ENCODE measurements at places on chromosomes 7 and 10.

DNA sequence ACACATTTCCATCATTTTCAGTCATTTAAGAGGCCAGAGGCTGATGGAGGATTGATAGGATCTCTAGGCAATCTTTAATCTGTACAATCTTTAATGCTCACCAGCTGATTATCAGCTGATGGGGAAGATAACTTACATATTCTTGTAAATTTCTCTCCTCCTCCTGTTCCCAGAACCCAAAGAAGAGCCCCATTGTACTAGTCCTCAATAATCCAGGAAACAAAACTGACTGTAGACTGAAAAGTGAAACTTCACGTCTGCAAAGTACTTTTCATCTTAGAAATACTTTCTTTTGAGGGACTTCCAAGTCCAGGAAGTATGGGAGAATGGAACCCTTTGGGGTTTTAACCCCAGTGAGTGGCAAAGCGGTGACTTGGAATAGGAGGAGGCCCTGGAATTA lies 283.3 kb downstream of the FRMD4A start:
- no peak for DNase-seq

DNA sequence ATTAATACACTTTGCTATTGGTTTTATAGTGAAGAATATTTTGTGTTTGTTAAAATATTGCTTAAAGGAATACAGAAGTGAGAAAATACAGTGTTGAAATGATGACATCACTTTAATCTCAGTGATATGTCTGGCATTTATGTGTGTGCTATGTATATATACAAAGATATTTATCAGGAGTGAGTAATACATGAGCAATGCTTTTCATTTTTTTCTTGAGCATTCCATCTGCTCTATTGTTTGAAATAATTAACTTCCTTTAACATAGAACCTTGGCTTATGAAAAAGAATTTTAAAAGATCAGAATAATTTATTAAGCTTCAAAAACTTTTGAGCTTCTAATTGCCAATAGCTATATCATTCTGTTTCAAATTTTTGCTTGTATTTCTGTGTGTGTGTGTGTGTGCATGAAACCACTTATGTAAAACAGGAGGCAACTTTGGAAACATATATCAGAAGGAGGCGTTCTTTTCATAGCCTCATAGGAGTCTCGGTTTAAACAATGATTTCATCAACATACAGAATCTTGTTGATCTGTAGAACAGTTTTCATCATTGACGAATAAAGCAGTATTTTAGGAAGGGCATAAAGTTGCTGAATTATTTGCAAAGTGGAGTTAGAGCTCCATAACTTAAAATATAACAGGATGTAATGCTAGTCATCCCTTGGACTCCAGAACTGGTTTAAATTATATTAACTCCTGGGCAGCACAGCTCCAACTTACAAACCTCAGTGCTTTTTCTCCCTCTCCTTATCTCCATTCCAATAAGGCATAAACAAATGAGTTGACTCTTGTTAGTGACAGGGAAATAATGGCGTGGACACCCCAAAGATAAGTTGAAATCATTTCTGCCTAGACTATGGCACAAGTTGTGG lies 228.4 kb upstream of the DGKB start:
- DNase-seq = no peak

GRCh38 chr7:118844748-118845147 lies 620.2 kb downstream of the ANKRD7 start:
- DNase-seq = no peak

GRCh38 chr7:78510580-78511188 lies 712.1 kb downstream of the PHTF2 start:
- DNase-seq = no peak

GRCh38 chr7:95508780-95509179 lies 23.0 kb downstream of the ASB4 start:
- no peak for DNase-seq

DNA sequence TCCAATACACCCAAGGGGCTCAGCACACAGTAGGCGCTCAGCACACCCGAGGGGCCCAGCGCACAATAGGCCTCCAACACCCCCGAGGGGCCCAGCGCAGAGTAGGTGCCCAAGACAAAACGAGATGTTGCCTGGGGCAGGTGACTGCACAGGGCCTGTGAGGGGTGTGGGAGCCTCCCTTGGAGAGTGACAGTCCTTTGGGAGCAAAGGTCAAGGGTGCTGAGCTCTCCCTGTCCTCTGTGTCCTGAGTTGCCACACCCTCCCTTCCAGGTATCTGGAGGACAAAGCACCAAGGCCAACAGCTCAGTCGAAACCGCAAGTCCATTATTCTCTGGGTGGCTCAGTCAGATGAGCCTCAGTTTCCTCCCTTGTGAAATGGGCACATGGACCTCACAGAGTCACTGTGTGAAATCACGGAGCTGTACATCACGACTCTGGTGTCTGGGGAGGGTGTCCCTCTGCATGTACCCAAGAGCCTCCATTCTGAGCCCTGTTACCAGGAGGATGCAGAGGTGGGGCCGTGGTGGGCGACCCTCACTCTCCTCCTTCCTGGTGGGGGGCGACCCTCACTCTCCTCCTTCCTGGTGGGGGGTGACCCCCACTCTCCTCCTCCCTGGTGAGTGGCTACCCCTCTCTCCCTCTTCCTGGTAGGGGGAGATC lies 81.3 kb downstream of the FOXL3 start:
- no peak for DNase-seq

GRCh38 chr7:137731436-137731835 lies 115.3 kb downstream of the DGKI start:
- no peak for DNase-seq

- no peak for DNase-seq
Measured at GRCh38 chr7:103150192-103150591, 1.3 kb upstream of the NAPEPLD start.

DNA sequence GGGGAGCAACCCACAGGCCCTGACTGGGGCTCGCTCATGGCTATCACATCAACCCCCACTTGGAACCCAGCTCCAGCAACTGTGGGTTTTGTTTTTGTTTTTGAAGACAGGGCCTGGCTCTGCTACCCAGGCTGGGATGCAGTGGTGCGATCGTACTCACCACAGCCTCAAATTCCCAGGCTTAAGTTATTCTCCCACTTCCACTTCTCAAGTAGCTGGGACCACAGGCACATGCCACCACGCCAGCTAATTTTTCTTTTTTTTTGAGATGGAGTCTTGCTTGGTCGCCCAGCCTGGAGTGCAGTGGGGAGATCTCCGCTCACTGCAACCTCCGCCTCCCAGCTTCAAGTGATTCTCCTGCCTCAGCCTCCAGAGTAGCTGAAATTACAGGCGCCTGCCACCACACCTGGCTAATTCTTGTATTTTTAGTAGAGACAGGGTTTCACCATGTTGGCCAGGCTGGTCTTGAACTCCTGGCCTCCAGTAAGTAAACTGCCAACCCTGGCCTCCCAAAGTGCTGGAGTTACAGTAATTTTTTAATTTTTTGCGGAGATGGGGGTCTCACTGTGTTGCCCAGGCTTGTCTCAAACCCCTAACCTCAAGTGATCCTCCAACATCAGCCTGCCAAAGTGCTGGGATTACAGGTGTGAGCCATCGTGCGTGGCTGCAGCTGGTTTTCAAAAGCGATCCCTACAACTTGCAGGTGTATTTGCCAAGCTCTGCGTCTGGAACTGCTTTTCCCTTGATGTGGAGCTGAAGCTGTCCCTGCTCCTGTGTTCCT lies 228.7 kb downstream of the SKIDA1 start:
- no peak for DNase-seq

DNA sequence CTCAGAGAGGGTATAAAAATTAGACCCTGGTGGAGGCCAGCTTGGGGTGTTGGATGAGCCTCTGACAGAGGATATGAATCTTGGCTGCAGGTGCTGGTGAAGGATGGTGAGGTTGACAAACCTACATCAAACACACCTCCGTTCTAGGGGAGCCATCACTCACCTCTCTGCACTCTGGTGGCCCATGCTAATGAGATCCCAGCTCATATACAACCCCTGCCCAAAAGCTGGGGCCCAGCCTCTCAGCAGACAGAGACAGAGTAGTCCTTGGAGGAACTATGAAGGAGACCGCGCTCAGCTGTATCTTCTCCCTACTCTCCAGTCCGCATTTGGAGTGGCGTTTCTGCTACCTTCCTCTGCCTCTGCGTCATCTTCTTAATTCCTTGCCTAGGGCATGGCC lies 83.1 kb upstream of the SORCS3 start:
- no peak for DNase-seq

- no peak for DNase-seq
Measured at GRCh38 chr10:77756319-77757232, 119.0 kb upstream of the KCNMA1 start.

All from stimulated activated CD4-positive, alpha-beta T cell treated with anti-CD3 and anti-CD28 coated beads, Interleukin-1b, Interleukin-23, amount 100 ng/mL, for 1 hour (primary cell).